ENCODE measurements at places on chromosomes 2 and 18.

DNA sequence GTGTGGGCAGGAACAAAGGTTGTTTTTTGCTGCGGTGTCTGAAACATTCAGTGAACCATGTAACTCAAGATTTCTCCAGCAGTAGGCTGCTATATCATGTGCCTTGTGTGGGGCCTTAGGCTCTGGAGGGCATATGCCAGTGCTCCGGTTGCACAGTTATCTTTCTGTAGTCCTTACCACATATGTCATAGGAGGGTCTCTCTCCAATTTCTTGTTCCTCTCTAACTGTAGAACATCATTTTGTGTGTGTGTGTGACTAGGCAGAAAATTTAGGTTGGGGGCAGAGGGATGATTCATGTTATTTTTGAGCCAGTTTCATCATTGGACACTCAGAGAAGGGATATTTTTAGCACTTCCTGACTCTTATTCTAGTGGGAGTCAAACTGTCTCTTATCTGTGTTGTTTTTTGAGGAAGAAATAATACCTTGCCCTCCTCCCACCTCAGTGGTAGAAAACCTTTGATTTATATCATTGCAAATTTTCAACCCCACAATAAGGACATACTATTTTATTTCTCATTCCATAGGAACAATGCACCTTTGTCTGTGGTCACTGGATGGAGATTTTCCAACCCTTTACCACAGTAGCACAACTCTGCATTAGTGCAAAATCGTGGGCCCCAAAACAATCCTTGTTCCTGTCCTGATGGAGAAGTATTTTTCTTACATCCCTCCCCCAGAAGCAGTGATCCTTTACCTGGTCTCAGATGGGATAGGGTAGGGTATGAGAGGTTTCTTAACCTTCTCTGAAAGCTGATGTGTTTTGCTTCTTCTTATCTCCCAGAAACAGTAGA lies 113.9 kb downstream of the CCDC74A start:
- DNase-seq, result no peak

DNA sequence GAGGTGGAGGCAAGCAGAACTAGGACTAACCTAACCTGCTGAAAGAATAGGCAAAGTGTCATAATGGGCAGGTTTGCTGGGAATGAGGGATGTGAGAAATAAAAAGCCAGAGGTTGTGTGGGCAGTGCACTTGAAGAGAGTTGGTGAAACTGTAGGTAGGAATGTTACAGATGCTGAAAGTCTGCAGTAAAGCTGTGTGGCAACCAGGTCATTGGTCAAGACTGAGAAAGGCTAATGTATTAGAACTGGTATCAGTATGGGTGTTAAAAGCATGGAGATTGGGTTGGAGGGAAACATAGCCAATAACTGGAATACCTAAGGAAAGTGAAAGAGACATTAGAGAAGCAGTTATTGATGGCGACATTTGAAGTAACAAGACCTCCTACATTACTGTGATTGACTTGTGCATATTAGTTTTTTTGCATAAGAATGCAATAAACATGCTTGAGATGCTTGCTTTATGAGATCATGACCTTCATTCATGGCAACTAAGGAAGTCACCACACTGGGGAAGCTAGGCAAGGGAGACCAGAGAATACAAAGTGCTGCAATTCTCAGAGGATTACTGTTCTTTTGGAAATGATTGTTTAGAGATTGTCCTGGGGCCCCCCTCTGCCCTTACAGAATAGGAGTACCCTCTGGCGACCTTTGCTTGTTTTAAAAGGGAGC lies 11.8 kb downstream of the GULP1 start:
- DNase-seq, result peak; percentile 61

GRCh38 chr18:47748847-47749599 lies 181.4 kb downstream of the SMAD2 start:
- DNase-seq, result peak; percentile 42

DNA sequence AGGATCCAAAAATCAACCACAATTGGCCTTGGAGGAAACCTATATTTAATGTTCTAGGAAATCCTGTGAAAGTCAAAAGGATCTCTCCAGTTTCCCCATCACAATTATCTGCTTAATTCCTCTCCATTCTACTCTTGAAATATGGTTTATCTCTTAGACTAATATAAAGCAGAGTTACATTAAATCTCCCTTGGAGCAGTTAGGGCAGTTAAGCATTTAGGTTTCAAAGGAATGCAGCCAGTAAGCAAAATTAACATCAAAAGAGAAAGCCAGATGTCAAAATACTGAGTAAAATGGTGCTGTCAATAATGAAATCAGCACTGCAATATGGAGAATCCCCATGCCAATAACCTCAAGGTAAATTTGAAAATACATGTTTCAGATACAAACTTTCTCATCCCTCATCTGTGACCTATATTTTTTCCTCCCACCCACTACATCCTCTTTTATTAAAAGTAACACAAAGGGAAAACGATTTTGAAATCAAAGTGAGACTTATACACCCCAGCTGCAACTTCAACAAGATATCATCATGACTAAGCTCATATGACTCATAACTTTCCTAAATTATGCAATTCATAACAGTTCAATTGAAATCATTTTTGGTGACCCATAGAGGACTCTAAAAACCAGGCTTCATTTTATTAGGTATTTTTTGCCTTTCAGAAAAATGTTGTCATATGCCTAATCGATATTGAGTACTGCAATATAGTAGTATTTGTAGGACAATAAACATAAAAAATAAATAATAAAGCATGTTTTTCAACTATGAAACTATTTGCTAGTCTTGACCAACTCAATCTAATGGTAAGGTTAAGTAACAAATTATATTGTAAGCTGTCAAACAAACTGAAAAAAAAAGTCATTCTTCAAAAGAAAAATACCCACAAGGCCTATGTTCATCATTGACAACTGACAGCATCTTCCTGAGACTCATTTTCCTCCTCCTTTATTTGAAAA lies 3.1 kb downstream of the ADAM17 start:
- DNase-seq, result no peak

GRCh38 chr2:211396815-211397214 lies 840.4 kb downstream of the CPS1 start:
- DNase-seq, result no peak

DNA sequence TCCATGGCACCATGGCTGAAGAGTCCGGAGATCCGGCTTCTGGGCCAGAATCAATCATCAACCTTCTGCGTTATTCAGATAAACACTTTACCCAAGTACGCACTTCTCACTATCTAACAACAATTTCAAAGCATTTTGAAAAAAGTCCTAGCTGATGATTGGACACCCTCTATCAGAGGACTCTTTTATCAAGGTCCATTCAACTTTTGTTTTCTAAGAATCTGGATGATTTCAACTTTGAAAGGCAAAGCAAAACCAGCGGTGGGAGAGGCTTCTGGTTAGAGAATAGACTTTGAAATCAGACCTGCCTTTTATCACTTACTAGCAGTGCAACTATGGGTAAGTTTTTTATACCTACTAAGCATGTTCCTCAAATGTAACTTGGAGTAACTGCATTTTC lies 293.6 kb upstream of the TNP1 start:
- DNase-seq, result no peak

DNA sequence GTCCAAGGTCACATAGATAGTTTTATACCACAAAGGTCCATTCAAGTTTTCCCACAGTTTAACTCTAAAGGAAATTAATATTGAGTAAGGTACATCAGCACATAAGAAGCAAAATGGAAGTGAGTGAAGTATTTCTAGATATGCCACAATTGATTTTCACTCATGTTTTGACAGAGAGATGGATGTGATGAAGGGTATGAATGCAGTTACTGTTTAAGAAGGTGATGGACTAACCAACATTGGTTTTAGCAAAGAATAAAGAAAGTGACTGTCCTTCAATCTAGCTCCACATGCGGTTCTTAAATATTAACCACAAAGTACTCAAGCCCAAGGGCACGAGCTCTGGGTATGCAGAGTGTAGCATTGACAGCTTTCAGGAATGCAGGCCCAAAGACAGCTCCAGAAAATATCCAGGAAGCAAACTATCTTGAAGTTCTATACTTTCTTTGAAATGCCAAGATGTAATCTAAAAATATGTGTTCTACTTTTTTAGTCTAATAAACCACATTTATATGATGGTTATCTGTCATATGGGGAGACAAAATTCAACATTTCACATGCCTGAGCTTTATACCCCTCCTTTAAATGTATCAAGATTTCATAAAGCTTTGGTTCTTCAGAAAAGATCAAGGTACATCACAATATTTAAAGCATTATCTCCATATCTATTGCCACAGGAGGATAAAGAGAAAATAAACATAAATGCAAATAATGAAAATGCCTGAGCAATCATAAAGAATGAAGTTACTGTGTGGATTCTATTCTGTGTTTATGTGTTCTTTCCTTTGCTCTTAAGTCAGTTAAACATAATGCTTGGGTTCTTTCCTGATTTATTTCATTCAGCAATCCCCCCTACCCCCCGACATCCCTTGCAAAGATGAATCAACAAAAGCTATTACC lies 6.7 kb upstream of the SCN1A start:
- DNase-seq, result no peak

- no peak for DNase-seq
Observed at GRCh38 chr2:12271589-12271984, 445.1 kb upstream of the TRIB2 start.

- no peak for DNase-seq
Observed at GRCh38 chr2:61011678-61012077, 5.8 kb upstream of the PEX13 start.

DNA sequence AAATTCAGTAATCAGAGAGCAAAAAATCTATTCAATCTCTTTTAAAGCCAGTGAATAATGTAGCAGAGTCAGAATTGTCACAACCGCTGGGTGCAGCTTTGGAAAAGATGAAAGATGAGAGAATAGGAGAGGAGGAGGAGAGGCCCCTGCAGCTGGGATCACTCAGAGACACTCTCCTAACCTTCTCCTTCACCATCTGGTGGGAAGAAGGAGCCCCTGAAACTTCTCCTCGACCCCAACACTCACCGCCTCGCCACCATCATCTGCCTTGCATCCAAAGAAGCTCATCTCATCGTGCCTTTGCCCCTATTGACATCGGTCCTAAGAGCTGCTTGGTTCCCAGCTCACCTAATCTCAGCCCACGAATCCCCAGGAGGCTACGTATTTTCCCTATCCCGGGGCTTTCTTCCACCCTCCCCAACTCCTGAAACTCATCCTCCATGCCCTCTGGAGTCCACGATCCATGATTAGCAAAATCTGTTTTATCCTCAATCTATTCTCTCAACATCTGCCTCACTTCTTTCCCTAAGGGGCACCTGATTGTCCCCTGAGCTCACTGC lies 58.5 kb downstream of the PKDCC start:
- no peak for DNase-seq

DNA sequence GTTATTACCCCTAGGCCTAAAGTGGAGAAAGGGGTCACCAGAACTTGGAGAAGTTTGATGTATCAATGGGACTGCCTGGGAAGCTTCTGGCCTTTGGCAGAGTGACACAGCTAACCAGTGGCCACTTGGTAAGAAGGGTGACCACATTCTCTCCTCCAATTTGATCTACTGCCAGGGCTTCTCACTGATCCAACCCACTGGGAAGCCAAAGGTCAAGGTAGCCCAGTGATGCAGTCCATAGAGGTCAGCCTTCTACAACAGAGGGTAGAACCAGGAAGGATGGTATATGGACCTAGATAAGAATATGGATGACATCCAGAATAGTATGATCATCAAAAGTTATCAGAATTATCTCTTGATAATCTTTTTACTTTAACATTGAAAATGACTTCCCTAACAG lies 493.6 kb downstream of the NYAP2 start:
- DNase-seq, result no peak

DNA sequence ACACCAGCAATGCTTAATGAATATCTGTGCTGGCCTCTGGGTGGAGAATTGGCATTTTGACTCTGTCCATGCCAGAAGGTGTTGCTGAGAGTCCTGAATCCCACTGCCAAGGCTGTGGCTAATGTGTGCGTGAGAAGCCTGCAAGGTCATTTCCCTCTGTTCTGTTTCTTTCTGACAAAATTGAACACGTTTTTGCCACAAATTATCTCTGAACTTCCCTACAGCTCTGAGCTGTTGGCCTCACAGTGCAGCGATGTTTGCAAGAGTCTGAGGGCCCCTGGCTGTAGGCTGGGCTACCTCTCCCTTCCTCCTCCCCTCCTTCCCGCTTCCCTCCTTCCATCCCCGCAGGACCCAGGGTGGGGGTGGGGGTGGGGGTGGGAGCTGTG lies 154.1 kb upstream of the HS6ST1 start:
- DNase-seq, result no peak

DNA sequence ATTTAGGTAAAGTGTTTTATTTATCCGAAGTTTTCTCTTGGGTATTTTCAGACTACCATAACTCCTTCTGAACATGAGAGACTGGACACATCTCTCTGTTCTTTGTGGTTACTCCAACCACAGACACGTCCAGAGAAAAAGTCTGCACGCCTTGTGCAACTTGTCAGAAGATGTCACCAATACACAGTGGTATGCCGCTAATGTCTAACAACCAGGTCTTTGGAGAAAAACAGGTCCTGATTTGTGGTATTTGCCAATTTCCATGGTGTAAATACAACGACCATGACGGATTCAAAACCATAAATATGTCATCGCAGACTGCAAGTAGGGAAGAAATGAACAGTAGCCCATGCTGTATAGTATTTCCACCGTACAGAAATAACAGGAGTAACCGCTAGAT lies 620.6 kb upstream of the ID2 start:
- DNase-seq, result no peak

- DNase-seq, result peak; percentile 83
Observed at GRCh38 chr2:64644458-64645382, 9.0 kb downstream of the SERTAD2 start.

GRCh38 chr18:48707636-48708296 lies 168.9 kb downstream of the CTIF start:
- no peak for DNase-seq

DNA sequence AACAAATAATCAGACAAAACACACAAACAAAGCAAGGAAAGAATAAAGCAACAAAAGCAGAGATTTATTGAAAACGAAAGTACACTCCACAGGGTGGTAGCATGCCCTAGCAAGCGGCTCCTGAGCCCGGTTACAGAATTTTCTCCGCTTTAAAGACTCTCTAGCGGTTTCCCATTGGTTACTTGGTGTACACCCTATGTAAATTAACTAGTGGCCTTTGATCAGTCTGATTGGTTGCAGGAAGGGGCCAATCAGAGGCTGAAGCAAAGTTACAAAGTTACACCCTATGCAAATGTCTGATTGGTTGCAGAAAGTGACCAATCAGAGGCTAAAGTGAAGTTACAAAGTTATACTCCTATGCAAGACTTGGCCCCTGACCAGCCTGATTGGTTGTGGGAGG lies 242.9 kb downstream of the LDLRAD4 start:
- no peak for DNase-seq
